ENCODE measurements at places on chromosomes 7 and 10. TPM values are rescaled to one million over a fixed set of nuclear protein-coding genes. Genes with fewer than 3 reads are reported as not detected.

Gene FANK1
- total RNA-seq, result 1.9 TPM

Gene CRHR2
- total RNA-seq, result not detected

Gene LLCFC1
- total RNA-seq, result not detected

Gene HKDC1
- total RNA-seq, result under 0.01 TPM

Gene LRRTM3
- total RNA-seq, result under 0.01 TPM

Gene CYP3A5
- total RNA-seq, result not detected

Gene DGKI
- total RNA-seq, result 15.8 TPM

Gene PNPLA8
- total RNA-seq, result 23.9 TPM

Gene TEX47
- not detected for total RNA-seq

Gene MOSPD3
- total RNA-seq, result 2.2 TPM

DNA sequence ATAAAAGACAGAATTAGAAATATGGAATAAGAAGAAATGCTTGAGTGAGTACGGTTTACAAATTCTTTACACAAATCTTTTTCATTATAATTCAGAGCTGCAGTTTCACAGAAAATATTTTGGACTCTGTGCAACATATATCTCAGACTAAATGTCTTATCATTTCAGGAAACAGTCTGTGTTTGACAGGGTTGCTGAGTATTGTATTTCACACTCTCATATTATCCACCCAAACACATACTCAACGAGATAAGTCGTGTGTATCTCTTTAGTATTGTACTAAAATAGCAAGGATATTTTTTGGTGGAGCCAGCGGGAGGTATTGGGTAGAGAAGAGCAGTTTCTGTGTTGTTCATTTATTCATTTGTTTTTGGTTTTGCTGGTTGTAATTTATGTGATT, 39.0 kb upstream of the SLC39A12 start:
- no peak for DNase-seq

DNA sequence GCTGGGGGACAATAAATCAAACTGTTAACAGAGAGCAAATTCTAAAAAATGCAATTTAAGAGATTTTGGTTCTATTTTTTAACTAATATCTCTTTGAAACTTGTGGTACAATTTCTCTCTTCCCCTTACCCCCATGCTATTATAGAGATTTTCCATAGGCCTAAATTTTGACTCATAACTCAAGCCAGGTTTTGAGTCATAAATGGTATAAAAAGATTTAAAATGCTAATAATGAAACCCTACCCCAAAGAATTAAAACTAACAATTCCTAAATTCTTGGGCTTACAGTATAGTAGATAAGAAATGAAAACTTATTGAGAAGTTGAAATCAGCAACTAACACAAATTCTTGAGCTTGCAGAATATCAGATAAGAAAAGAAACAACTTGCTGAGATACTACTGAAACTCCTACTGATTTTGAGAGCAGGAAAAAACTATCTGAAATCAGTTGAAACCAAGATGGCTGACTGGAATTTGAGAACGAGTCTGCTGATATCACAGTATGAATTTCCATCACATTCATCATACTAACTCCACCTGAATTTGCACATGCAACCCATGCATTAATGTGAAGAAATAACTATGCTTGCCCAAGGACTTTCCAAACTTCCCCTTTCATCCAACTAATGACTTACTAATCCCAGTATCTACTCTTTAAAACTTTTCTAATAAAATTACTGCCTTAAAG, 36.3 kb downstream of the POT1 start:
- no peak for DNase-seq

GRCh38 chr7:95723583-95724180, 48.7 kb upstream of the DYNC1I1 start:
- peak; percentile 13 for DNase-seq

DNA sequence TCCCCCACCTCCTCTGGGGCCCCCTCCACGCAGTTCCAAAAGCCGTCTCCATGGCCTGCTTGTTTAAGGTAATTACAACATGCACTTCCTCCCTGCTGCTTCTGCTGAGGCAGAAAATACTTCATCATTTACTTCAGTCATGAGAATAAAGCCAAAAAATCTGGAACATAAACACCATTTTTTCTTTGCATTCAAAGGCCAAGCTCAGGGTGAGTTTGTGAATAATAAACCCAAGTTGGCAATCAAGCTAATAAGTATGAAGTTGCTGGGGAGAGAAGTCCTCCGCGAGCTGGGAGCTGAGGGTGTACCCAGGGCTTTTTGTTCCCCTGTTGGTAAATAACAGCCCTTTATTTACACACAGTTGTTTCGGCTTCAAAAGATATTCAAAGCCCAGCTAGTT, 70.5 kb downstream of the FAM204A start:
- DNase-seq, result no peak

- no peak for DNase-seq
These were observed 97.2 kb downstream of the RALA start for GRCh38 chr7:39720586-39720985.

DNA sequence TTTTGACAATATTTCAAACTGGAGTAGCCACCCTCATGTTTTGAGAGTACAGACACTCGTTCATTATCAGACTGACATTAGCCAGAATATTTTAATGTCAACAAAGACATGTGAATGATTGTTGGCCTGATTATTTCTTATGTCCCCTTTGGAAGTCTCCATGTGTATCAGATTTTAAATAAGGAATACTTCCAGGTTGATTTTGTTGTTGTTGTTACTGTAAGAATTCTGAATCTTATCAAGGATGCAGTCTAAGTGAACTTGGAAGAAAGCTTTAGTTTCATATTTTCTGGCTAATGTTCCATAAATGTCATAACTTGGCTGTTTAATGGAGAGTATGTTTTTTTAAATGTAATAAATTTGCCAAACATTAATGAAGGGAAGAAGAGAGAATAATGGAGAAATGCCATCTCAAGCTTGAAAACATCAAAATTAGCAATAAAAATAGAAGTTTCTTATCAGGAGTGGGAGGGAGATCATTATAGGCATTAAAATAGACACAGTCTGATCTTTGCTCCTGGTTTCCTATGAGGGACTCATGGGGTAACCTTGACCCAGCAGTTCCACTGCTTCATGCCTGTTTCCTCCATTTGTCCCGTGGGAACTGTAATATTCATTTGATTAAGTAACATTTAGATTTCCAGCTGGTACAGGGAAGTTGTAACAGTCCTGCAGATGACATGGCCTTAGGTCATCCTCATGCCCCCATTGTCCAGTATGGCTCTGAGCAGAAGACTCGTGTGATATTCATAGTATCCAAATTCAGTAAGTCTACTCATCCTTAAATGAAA, 122.4 kb upstream of the KIAA1217 start:
- DNase-seq, result no peak

DNA sequence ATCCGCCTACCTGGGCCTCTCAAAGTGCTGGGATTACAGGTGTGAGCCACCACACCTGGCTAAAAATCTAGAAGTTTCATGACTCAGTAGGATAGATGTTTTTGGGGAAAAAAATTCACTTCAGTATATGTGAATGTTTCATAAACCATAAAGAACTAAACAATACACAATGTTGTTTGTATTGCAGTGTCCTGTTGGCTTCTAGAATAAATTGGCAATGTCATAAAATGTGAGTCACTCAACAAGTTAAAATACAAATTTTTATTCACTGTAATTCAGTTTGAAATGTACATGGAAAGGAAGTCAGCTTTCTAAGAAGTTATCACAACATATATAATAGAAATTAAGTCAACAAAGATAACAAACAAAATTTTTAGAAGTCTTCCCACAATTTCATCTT, 16.5 kb downstream of the MRLN start:
- DNase-seq, result no peak

DNA sequence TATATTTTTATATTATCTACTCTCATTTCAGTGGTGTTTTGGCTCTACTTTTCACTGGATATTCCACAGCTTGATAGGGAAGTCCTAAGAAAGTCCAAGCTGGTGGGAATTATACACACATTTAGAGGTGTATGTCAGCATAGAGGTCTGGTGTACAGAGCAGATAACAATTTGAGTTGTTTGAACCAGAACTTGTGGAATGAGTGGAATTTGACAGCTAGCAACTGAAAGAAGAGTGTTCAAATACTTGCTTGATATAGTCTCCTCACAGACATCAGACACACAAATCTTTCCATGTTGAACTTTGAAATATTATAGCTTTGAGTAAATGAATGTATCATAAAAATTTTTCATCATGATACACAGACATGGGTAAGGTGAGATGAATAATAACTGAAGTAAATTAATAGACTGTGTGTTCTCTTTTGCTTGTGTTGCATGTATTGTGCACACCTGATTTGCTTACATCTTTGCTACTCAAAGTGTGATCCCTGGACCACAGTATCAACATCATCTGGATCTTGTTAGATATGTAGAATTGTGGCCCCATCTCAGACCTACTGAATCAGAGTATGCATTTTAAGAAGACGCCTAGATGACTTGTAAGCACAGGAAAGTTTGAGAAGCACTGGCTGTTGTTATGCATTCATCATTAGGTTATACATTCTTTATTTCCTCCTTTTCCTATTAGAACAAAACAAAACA, 91.5 kb downstream of the ABCA13 start:
- DNase-seq, result no peak

DNA sequence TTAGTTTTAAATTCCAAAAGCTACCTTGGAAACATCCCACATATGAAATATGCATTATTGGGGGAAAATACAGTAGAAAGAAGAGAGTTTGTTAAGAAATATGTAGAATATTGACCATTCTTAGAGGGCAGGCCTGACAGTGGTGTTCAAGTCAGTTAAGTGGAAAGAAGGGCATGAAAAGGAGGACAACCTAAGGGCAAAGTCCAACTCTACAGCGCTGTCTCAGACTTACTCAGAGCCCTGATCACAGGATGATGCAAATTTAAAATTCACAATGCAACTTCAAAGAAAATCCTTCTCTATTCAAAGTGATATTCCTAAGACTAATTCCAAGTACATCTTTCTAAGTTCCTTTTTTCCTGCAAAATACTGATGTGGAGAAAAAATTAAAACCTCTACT, 139.1 kb upstream of the LRRTM3 start:
- DNase-seq, result no peak

- peak; percentile 53 for DNase-seq
These were observed 120.0 kb downstream of the PDE1C start for GRCh38 chr7:31950091-31950755.

DNA sequence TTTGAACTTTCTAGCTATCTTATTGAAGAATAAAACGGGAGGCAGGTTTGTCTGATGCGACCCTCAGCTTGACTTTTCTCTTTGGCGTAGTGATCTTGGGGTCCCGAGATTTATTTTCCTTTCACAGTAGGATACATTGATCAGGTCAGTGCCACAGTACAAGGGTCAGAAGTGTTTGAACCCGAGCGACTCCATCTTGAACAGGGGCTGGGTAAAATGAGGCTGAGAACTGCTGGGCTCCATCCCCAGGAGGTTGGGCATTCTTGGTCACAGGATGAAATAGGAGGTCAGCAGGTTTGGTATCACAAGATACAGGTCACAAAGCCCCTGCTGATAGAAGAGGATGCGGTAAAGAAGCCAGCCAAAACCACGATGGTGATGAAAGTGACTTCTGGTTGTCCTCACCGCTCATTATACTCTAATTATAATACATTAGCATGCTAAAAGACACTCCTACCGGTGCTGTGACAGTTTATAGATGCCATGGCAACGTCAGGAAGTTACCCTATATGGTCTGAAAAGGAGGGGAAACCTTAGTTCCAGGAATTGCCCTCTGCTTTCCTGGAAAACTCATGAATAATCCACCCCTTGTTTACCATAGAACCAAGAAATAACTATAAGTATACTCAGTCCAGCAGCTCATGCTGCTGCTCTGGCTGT, 3.0 kb upstream of the TECPR1 start:
- DNase-seq, result no peak

GRCh38 chr10:32959006-32959920, 1.2 kb upstream of the ITGB1 start:
- no peak for DNase-seq

DNA sequence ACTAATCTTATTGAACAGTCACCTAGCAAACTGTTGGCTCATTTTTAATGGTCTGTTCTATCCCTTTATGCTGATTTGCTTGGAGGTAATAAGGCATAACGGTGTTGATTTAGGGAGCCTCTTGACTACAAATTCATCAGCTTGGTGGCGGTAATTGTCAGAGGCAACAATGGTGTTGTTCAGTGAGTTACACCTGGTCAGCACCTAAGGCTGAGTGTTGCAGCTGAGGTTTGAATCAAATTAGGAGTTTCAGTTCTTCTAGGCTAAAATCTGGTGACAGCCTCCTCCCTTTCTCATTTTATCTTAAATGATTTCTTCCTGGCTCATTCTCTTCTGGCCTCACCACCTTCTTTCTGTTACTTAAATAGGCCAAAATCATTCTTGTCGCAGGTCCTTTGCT, 42.3 kb upstream of the SP8 start:
- no peak for DNase-seq

DNA sequence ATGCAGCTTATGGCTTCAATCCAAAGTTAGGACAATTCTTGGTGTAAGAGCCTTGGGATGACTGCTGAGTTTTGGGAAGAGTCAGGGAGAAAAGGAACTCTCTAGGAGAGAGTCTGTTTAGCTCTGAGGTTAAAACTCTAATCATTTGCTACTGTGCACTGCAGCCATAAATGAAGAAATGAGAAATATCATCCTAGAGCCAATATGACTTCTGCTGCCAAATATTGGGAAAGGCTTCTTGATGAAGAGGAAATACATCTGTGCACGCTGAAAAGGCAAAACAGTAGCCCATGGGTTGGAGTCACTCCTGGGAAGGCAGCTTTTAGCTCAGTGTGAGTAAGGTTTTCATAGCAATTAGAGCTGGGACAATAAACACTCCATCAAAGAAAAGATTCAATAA, 308.8 kb downstream of the SFMBT2 start:
- peak; percentile 38 for DNase-seq

DNA sequence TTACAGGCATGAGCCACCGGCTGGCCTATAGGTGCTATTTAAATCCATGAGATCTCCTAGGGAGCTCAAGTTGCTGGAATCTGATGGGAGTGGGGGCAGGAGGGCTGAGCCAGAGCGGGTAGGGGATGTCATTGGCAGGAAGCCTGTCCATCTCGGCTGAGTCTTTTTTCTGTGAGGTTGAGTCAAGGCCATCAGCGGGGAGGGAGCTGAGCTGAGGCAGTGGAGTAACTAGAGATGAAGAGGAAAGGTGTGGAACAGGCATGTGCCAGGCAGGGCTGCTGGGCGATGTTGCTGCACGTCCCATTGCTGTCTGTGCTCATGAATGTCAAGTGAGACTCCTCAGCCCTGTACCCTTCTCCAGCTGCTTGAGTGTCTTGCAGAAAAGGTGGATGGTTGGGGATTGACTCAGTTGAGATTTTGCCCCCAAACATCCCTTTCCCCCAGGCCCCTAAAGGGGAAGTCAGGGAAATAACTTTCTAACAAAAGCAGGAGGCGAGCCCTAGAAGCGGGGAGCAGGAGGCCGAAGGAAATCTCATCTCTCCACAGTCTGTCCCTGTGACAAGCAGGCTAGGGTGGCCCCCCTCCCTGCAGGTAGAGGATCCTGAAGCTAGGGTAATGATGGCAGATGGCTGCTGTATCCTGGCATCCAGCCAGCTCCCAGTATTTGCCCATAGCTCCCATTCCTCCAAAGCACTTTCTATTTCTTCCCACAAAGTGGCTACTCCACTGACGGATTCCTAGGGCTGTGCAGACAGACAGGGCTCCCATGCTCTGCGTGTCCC, 5.4 kb downstream of the ATP6V1F start:
- DNase-seq, result peak; percentile 51

DNA sequence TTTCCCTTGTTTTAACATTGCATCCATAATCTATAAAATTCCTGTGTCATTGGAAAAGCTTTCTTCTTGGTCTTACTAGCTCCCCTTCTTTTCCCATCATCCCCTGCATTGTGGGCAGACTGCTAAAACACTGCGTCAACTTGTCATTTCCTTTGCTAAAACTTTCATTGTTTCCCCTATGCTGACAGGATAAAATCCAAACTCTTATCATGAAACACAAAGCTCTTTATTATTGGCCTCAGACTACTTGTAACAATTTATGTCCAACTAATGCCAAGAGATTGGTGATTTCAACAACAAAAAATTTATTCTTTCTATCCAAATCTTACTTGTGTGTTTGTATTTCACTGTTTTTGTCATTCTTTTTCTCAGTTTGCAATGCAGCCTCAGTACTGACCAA, 339.1 kb downstream of the HGF start:
- DNase-seq, result no peak

Measured in IMR-90 (cell line).